Pancreas (tissue), 10 donors: ENCODE measurements at places on chromosomes 7 and 10.

- no peak for DNase-seq
- H3K36me3 ChIP-seq, result no peaks in the 10 kb centered on the region
- H3K4me3 ChIP-seq, result no peak overlapping the region
- H3K27me3 ChIP-seq, result no peaks in the 10 kb centered on the region
- H3K27ac ChIP-seq, result no peak overlapping the region
These were observed 28.3 kb upstream of the EGR2 start for GRCh38 chr10:62844280-62845011.

- H3K27ac ChIP-seq, result no peak overlapping the region
- DNase-seq, result no peak
- no peaks in the 10 kb centered on the region for H3K27me3 ChIP-seq
- no peaks in the 10 kb centered on the region for H3K4me1 ChIP-seq
- H3K4me3 ChIP-seq, result no peak overlapping the region
These were observed 145.4 kb downstream of the PTPRN2 start for GRCh38 chr7:158442260-158442659.

DNA sequence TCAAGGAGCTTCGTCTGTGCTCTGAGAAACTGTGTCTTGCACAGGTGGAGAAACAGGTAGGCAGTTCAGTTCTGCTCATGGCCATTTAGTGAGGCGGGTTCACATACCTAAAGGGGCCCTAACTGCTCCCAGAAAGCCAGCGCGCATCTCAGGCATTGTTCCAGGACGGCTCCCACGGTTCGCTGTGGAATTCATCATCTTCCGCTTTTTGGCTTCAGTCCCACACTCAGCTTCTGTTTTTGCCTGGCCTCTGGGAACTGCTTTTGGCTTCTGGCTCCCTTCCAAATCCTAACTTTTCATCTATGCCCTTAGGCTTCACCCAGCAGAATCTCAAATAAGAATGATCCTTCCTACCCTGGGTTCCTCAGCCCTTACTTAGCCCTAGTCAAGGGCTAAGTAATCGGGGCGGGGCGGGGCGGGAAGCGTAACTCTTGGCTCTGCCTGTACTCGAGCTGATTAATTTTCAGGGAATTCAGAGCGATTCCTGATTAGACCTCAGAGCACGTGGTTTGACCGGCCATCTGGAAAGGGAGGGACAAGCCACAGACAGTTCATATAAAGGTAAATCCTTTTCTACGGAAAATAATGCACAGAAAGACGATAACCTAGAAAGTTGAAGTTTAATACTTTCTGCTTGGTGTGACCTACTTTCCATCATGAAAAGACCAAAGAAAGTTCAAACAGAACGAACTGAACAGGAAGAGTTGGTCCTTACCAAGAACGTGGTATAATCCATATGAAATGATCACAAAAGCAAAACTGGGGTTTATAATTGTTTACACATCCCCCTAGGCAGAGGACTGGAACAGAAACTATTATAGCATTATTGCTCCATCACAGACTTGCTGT is 105.7 kb downstream of the ST8SIA6 start:
- DNase-seq, result peak; percentile 72
- no peaks in the 10 kb centered on the region for H3K4me1 ChIP-seq
- peak overlapping the region; percentile 4 for H3K4me3 ChIP-seq
- no peaks in the 10 kb centered on the region for H3K27me3 ChIP-seq

DNA sequence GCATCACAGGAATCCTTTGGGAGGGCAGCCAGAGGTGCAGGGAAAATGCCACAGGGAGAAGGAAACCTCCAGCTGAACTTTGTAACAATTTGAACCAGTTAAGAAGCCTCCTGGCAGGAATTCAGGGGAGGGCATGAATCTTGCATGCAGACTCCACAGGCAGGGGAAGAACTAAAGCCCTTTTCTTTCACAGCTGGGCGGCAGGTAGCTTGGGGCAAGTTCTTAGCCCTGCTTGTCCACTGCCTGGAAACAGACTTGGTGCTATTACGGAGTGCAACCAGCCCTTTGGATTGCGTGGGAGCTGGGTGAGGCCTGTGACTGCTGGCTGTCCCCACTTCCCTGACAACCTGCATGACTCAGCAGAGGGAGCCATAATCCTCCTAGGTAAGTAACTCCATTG is 51.7 kb upstream of the ADAM12 start:
- no peaks in the 10 kb centered on the region for H3K36me3 ChIP-seq
- H3K27ac ChIP-seq, result no peak overlapping the region
- H3K4me1 ChIP-seq, result no peaks in the 10 kb centered on the region
- H3K27me3 ChIP-seq, result no peaks in the 10 kb centered on the region

- no peak for DNase-seq
- no peak overlapping the region for H3K4me3 ChIP-seq
- no peak overlapping the region for H3K27ac ChIP-seq
- no peaks in the 10 kb centered on the region for H3K4me1 ChIP-seq
- H3K36me3 ChIP-seq, result no peaks in the 10 kb centered on the region
These were observed 2.4 kb downstream of the SORBS1 start for GRCh38 chr10:95558593-95559320.

- H3K27me3 ChIP-seq, result no peaks in the 10 kb centered on the region
- no peaks in the 10 kb centered on the region for H3K36me3 ChIP-seq
- H3K27ac ChIP-seq, result no peak overlapping the region
- H3K4me3 ChIP-seq, result no peak overlapping the region
- no peaks in the 10 kb centered on the region for H3K4me1 ChIP-seq
- DNase-seq, result no peak
These were observed 336.8 kb downstream of the TFEC start for GRCh38 chr7:115693779-115694178.

GRCh38 chr10:78687626-78688025 is 381.1 kb upstream of the ZMIZ1 start:
- H3K4me3 ChIP-seq, result no peak overlapping the region
- DNase-seq, result no peak
- H3K27ac ChIP-seq, result no peak overlapping the region
- H3K4me1 ChIP-seq, result no peaks in the 10 kb centered on the region

DNA sequence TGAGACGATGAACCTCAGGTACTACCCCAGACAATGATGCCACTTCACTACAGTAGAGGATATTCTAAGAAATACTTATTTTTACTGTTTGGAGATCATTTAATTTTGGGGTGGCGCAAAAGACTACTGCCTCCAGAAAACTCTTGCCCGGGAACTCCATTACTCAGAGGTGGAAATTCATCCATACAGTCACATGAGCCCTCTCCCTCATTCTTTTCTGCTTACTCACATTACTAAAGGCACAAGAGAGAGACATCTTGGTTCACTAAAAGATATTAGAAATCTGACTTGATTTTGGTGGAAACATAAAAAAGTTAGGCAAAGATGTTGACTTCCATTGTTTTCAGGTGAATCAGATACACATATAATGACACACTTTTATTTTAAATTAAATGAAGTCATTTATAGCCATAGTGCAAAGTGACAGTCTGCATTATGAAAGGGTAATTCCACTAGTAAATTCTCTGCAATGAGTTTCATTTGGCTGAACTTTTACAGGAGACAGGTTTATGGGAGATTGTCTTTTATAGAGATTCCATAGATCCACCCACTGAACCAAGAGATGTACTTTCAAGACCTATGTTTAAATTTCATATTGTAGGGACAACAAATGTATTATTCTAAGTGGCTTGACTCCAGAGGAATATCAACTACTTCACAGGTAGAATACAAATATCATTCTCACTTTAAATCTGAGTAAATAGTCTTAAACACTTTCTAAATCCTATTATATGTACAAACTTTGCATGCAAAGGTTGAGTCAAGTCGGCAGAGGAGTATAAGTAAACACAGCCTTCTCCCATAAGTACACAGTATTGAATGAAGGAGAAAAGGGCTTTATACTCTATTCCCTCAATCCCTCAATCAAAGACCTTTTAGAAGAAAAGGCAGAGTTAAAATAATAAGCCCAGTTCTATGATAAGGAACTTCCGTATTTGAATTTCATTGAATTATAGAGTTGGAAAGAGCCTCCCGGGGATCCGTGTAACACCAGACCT is 18.8 kb downstream of the NEBL start:
- H3K4me3 ChIP-seq, result no peak overlapping the region

DNA sequence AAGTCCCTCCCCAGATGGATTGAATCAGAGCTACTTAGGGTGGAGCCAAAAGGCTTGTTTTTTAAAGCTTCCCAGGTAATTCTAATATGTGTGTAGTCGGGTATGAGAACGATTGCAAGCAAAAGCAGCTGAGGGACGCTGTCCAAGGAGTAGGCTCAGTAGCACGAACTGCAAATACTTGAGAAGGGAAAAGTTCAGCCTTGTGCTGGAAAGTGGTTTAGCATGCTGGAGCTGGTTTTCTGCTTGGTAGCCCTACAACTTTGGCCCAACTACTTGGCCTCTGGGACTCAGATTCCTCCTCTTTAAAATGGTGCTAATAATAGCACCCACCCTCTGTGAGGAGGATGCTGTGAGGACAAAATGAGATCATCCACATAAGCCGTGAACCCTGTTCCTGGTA is 76.2 kb downstream of the AHR start:
- no peaks in the 10 kb centered on the region for H3K36me3 ChIP-seq
- no peak overlapping the region for H3K4me3 ChIP-seq
- H3K27ac ChIP-seq, result no peak overlapping the region
- peaks cover 6% of the 10 kb centered on the region for H3K4me1 ChIP-seq
- no peak for DNase-seq

GRCh38 chr10:24439935-24440334 is 231.0 kb downstream of the KIAA1217 start:
- no peak overlapping the region for H3K4me3 ChIP-seq
- DNase-seq, result no peak
- H3K27ac ChIP-seq, result no peak overlapping the region
- no peaks in the 10 kb centered on the region for H3K36me3 ChIP-seq

DNA sequence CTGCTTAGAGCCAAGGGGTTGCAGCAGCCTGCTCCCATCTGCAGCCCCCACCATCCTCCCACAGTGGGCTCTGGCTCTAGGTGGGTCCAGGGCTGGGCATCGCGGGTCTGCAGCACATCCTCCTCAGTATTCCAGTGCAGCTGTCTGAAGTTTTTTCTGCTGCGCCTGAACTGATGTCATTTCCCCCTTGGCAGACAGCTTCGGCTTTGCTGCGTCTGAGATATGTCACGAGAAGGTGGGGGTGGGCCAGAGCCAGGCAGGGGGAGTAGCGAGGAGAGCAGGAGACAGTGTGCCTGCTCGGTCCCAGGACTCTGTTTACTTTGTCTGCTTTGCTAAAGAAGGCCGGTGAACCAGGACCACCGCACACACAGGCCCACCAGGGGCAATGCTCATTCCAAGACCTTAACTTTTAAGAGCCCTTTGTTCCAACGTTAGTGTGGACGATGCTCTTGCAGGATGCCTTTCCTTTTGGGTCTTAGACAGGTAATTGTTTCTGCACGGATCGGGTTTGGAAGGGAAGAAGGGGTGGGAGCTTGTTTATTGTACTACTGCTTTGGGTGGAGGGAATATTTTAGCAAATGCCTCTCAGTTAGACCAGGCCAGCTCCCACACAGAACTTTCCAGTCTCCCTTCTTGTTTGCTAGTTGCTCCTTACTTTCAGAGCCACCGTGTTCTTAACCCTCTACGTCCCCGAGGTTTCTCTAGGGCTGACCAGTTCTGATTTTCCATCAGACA is 32.4 kb downstream of the WBP1L start:
- DNase-seq, result no peak
- peaks cover 46% of the 10 kb centered on the region for H3K4me1 ChIP-seq
- H3K27me3 ChIP-seq, result no peaks in the 10 kb centered on the region
- H3K4me3 ChIP-seq, result no peak overlapping the region
- H3K36me3 ChIP-seq, result no peaks in the 10 kb centered on the region

DNA sequence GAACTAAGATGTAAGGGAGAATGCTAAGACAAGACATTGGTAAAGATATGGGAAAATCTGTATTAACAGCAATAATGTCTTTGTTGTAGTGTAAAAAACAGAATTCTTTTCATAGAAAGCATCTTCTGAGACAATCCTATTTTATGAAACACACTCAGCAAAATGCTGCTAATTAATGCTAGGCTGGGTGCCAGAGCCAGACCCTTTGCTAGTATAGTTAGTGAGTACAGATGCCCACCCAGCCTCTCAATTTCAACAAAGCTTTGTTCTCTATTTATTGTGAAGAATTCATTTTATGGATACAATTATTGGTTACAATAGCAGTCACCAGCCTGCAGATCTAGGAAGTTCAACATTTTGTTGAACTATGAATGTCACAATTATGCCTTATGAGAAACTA is 131.0 kb downstream of the SEM1 start:
- no peaks in the 10 kb centered on the region for H3K27me3 ChIP-seq
- H3K4me3 ChIP-seq, result no peak overlapping the region
- no peaks in the 10 kb centered on the region for H3K4me1 ChIP-seq
- H3K27ac ChIP-seq, result no peak overlapping the region
- H3K36me3 ChIP-seq, result no peaks in the 10 kb centered on the region

DNA sequence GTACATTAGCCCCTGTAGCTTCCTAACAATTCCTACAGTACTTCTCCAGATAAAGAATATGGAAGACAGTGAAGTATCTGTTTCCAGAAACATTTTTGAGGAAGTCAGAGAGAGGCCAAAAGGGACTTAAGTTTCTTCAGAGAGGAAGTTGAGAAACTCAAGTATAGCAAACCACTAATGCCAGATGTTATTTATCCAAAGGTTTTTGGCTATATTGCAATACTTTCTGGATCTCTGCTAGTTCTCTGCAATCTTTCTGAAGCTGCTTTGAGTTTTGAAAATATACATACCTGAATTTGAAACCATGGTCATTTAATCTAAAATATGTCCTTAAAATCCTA is 64.7 kb downstream of the BICC1 start:
- peaks cover 11% of the 10 kb centered on the region for H3K4me1 ChIP-seq
- no peak overlapping the region for H3K27ac ChIP-seq
- H3K36me3 ChIP-seq, result no peaks in the 10 kb centered on the region
- DNase-seq, result no peak
- no peak overlapping the region for H3K4me3 ChIP-seq

DNA sequence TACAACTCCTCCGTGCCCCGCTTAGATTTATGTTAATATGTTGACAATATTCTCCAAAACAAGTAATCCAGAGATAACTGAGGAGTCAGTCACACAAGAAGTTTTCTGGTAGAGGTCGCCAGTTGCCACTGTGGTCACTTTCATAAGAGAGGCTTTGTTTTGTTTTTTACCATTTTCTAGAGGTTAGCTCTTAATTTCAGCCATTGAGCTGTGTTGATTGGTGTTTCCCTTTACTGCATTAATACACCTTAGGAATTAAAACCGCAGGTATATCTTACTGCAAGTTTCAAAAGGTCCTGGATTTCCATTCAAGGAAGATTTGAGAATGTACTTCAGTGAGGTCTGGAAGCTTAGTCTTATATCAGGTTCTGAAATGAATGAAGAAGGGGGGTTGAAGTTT is 3.5 kb downstream of the BMI1 start:
- peaks cover 1% of the 10 kb centered on the region for H3K36me3 ChIP-seq
- no peak overlapping the region for H3K4me3 ChIP-seq
- H3K4me1 ChIP-seq, result peaks cover 13% of the 10 kb centered on the region
- H3K27ac ChIP-seq, result no peak overlapping the region

- no peaks in the 10 kb centered on the region for H3K27me3 ChIP-seq
- H3K4me3 ChIP-seq, result no peak overlapping the region
These were observed 350.3 kb upstream of the TEX47 start for GRCh38 chr7:89145801-89146200.
